ENCODE measurements at places on chromosomes 2 and 18.
A peak's percentile ranks its signal among the peaks of the same experiment; 100 is the strongest.

- DNase-seq = no peak
Measured at GRCh38 chr18:52136532-52136931, 203.5 kb upstream of the DCC start.

DNA sequence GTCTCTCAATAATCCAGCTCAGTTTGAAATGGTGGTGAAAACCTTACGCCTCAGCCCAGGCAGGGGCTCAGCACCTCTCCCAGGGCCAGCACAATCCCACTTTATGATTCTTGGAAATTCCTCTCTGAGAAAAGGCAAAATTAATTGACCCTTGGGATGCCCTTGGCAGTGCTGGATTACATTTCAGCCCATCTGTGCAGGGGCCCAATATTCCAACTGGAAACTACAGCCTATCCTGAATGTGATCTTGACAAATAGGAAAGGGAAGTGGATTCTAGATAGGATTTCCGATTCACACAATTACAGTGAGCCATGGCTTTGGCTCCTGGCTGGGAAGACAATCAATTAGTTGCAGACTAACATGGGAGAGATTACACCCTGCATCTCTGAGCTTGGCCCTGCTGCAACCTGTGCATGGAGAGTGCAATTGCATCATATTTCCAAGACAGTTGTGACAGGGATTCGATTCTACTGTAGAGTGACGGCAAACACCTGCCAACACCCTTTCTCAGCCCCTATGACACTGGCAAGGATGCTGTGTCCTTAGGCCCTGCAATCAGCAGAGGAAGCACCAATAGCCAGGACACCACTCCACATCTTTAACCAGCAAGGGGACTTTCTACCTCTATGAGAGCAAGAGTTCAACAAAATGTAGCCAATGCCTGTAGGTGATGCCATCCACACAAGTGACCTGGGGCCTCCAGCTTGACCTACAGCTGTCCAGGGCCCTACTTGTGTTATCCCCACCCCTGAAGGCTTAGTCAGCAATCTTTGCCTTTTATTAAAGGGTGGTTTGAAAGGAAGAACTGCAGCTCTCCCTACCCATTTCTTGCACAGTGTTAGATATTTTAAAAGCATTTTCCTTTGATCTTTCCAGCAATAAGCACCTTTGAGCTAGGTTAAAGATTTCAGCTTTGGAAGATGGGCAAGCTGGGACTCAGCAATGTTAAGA lies 187.2 kb upstream of the HS6ST1 start:
- DNase-seq = no peak

- DNase-seq = no peak
Measured at GRCh38 chr18:48304906-48305693, 104.1 kb downstream of the ZBTB7C start.

GRCh38 chr2:226673314-226673723 lies 126.3 kb downstream of the IRS1 start:
- DNase-seq = no peak

- no peak for DNase-seq
Measured at GRCh38 chr18:69518989-69519388, 118.3 kb downstream of the DOK6 start.

- no peak for DNase-seq
Measured at GRCh38 chr2:63632382-63632781, 43.6 kb downstream of the MDH1 start.

GRCh38 chr2:84038866-84039265 lies 420.2 kb downstream of the SUCLG1 start:
- no peak for DNase-seq

- no peak for DNase-seq
Measured at GRCh38 chr2:162720559-162721271, 117.9 kb downstream of the KCNH7 start.

- DNase-seq = no peak
Measured at GRCh38 chr2:196242131-196242620, 70.8 kb upstream of the STK17B start.

DNA sequence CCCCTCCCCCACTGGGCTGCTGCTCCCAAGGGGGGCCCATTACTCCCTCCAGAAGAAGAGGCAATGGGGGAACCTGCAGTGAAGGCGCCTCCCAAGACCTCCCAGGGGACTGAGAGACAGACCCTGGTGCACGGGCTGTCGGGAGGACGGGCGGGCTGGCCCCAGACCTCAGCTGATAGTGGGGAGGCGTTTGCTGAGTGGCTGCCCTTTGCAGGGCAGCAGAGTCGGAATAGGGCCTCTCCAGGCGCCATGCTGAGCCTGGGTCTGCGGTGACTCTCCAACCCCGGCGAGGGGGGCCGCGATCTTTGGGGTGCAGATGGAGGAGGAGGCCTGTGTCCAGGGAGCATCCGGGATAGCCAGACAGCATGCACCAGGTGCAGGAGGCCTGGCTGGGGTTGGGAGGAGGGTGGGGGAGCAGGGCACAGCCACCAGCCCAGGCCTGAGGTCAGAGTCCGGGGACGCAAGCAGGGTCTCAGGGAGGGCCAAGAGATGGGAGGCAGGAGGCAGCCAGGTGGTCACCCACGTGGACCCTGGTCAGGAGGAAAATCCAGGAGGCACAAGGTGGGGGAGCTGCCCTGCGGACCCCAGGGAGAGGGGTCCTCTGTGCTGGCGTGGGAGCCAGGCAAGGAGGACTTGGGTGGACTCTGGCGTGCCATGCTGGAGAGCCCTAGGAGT lies 11.0 kb downstream of the CROCC2 start:
- DNase-seq = no peak

DNA sequence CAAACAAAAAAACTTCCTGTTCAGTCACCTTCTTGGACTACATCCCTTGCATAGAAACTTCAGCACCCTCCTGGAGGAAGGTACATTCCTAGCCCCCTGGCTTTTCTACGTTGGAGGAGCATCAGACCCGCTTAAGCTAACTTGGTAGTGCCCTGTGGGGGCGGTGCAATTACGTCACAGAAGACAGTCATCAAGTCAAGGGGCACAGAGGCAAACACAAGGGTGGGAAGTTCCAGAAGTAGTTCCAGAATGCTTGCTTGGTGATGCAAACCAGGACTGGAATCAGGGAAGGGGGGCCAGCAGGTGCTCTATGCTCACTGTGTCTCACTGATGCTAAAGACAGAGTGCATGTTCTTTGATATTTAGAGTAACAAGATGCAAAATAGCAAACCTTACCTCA lies 15.2 kb upstream of the AGFG1 start:
- DNase-seq = no peak

DNA sequence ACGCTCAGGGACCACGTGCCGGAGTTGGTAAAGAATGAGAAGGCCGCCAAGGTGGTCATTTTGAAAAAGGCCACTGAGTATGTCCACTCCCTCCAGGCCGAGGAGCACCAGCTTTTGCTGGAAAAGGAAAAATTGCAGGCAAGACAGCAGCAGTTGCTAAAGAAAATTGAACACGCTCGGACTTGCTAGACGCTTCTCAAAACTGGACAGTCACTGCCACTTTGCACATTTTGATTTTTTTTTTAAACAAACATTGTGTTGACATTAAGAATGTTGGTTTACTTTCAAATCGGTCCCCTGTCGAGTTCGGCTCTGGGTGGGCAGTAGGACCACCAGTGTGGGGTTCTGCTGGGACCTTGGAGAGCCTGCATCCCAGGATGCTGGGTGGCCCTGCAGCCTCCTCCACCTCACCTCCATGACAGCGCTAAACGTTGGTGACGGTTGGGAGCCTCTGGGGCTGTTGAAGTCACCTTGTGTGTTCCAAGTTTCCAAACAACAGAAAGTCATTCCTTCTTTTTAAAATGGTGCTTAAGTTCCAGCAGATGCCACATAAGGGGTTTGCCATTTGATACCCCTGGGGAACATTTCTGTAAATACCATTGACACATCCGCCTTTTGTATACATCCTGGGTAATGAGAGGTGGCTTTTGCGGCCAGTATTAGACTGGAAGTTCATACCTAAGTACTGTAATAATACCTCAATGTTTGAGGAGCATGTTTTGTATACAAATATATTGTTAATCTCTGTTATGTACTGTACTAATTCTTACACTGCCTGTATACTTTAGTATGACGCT lies 5.8 kb downstream of the MYCN start:
- DNase-seq = no peak

DNA sequence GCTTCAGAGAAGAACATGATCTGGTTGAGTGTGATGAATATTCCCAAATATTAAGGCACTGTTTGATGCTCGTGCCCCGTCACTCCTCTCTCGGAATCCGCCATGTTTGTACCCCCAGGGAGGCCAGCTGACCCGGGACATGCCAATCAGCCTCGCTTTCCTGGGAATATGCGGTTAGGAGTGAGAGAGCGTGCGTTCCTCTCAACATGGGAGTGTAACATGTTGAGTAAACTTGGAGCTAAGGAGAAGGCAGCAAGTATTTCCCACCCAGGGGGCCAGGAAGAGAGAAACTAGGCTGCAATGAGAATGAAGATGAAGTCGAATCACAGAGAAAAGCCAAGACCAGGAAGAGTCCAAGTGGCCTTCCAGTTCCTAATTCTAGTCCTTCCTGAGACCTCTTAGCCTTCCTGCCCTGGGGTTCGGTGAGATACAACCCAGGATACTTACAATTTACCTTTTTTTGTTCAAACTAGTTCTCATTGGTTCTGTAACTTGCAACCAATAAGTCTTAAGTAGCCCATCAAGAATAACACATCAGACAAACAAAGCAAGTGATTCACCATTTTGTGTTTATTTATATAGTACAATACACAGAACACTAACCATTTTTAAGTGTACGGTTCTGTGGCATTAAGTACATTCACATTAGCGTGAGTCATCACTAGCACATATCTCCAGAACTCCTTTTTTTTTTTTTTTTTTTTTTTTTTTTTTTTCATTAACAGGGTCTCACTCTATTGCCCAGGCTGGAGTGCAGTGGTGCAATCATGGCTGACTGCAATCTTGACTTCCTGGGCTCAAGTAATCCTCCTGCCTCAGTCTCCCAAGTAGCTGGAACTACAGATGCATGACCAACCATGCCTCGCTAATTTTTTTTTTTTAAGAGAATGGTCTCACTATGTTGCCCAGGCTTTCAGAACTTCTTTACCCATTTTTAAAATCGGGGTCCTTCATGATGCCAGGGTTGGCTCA lies 36.4 kb upstream of the SLC1A4 start:
- no peak for DNase-seq

GRCh38 chr2:67666386-67667053 lies 269.4 kb downstream of the ETAA1 start:
- no peak for DNase-seq

DNA sequence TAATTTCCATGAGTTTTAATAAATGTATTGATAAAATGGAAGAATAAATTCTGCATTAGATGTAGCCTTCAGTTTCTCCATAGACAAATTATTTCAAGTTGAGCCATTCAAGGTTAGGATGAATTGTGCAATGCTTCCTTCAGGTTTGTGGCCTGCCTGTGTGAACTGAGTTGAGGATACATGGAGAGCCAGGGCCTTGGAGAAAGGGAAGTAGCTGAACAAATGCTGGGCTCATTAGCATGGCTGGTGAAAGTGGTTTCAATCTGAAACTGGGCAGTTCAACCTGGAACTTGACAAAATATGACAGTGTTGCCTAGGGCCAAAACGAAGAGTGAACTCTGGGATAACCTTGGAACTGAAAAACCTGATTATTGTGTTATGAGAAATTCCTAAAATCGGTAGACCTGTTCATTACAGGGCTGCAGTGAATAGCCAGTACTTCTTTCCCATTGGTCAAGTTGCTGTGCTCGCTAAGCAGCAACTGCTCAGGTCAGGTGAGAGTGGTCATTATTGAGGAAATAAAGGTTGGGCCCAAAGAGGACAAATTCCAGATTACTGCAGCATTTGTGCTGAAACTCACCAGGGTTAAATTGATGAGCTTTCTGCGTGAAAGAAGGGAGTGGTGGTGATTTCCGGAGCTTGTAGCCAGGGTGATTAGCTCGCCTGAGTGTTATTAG lies 12.7 kb downstream of the INPP1 start:
- no peak for DNase-seq

DNA sequence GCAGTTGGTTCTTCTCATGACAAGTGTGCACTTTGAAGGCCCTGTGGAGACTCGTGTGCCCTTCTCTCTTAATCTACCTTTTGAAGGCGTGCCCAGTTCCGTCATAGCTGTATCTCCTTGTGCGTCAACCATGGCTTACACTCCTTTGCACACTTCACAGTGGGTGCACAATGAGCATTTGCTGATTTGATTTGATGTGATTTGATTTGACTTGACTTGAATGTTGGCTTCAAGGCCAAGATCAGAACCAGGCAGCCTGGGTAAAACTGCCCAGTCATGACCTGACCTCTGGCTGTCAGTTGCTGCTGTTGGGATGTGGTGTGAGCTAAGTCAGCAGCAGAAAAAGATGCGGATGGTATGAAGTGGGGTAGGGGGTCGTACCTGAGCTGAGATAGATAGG lies 670.3 kb upstream of the HS6ST1 start:
- DNase-seq = no peak

DNA sequence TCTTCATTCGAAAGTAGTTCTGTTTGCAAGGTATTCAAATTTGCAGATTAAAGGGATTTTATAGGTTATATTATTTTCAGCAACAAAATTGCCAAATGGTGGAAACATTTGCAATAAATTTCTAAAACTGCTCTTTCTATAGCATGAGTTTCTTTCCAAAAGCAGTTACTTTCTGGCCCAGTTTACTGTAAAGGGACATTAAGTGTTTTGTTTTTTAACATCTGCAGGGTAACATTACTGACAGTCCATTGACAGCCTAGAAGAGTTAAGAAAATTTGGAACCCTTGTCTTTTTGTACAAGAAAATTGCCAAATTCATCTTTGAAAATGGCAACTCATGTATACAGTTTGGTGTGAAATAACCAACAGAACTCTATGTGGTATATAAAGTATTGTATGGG lies 375.1 kb downstream of the SETBP1 start:
- DNase-seq = no peak

DNA sequence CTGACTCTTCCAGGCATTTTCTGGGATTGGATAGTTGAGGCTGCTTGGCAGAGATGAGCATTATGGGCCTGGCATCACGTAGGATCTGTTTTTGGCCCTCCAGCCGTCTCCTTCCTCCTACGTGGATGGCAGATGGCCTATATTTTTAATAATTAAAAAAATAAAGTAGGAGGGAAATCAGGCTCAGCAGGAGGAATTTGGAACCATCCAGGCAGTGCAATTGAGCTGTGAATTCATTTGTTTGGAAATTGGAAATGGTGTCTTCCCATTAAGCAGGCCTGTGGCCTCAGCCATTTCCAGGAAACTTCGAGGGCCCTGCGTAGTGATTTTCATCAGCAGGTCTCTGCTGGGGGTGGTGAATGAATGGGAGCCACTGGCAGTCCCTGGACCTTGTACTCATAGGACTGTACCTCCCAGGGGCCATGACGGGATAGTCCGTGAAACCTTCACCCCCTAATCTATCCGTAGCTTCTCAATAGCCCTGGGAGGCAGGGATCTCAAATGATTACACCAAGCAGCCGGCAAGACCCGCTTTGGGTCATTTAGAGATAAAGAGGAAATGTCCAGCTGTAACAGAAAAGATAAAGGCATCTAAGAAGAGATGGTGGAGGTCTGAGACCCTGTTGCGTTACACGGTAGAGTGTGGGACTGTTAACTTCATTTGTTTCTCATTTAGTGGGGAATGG lies 73.1 kb upstream of the TNP1 start:
- DNase-seq = peak; percentile 10
